ENCODE measurements at places on chromosomes 1 and 21. TPM values are rescaled to one million over a fixed set of nuclear protein-coding genes. Genes with fewer than 3 reads are reported as not detected.
A peak's percentile ranks its signal among the peaks of the same experiment; 100 is the strongest.

DNA sequence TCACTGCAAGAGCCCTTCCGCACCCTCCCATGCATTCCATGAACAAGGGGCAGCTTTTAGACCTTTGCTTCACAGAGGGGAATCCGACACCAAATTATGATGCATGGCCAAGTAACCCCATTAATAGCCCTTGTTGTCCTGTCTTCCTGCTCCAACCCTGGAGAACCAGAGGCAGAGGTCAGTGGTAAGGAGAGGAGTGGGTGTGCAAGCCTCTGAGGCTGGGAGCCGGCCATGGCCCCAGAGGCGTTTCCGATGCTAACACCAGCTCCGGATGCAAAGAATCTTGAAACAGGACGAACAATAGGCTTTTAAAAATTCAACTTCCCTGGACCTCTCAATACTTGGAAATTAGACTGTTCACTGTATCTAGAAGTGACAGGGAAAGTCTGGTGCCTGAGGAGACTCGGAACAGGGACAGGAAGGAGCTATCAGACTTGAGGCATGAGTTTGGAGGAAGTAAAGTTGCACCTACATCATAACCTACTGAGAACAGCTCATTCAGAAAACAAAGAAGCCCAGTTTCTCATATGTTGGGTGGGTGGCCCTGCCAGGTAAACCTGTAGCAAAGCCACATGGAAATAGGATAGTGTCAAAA, 101.2 kb upstream of the ERG start:
- H3K27me3 ChIP-seq, result no peaks in the 10 kb centered on the region
- no peak overlapping the region for H3K4me3 ChIP-seq
- no peak overlapping the region for H3K27ac ChIP-seq
- no peaks in the 10 kb centered on the region for H3K4me1 ChIP-seq
- no peaks in the 10 kb centered on the region for H3K36me3 ChIP-seq

DNA sequence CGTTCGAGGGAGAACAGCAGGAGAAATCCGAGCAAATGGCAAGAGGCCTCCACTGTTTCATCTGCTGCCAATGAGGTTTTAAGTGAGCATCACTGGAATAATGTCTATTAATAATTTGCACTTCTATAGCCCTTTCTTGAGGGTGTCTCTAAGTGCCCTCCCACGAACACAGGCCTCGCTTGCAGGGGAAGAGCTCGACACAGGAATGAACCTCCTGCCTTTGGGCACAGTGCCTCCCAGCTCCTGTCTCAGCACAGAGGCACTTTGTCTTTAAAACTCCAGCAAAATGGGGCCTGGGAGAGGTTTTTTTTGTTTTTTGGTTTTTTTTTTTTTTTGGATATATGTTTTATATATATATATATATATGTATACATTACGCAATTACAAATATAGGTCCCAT, 56.6 kb downstream of the OLIG1 start:
- no peak for DNase-seq
- H3K27me3 ChIP-seq, result no peaks in the 10 kb centered on the region
- H3K4me1 ChIP-seq, result peaks cover 17% of the 10 kb centered on the region
- H3K27ac ChIP-seq, result no peak overlapping the region
- H3K4me3 ChIP-seq, result no peak overlapping the region
- no peaks in the 10 kb centered on the region for H3K36me3 ChIP-seq

DNA sequence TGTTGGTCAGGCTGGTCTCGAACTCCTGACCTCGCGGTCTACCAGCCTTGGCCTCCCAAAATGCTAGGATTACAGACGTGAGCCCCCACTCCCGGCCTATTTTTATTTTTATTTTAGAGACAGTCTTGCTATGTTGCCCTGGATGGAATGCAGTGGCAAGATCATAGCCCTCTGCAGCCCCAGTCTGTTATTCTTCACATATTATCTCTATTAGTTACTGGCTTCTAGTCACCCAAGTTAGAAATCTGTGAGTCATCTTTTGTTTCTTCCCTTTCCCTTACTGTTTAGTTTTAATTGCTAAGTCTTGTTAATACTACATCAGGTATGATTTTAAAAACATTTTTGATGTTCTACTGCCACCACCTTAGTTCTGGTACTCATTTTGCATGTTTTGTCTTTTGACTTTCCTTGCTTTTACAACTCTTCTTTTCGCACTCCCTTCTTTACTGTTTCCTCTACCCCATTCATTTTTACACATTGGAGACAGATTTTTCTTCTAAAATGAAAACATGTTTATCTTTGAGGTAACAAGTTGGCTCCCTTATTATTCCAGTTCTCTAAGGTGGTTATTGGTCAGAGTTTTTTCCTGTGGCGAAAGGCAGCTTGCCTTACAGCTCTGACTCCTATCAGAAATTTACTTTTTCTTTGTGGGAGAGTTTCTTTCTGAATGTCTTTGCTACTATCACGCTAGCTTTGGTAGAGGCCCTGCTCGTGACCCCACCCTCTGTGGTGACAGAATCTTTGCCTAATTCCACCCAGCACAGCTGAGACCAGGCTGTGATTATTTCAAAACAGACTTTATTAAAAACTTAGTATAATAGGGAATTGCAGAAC, 19.5 kb downstream of the ZMYM4 start:
- H3K4me3 ChIP-seq, result no peak overlapping the region
- H3K27me3 ChIP-seq, result no peaks in the 10 kb centered on the region
- no peaks in the 10 kb centered on the region for H3K4me1 ChIP-seq
- H3K36me3 ChIP-seq, result no peaks in the 10 kb centered on the region
- DNase-seq, result no peak
- H3K27ac ChIP-seq, result no peak overlapping the region

DNA sequence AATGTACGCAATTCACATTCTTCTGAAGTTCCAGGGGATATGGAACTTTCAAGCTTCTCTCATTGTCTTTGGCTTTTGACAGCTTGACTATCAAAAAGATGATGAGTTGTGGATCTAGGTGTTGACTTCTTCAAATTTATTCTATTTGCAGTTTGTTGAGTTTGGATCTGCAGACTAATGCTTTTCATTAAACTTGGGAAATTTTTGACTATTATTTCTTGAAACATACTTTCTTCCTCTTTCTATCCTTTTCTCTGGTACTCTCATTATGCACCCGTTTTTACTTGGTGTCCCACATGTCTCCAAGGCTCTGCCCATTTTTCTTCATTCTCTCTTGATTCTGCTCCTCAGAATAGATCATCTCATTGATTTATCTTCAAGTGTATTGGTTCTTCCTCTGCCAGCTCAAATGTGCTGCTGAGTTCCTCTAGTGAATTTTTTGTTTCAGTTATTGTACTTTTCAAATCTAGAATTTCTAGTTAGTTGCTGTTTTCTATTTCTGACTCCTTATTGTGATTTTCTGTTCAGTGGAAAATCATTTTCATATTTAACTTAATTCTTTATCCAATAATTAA, 49.4 kb downstream of the CYP2J2 start:
- no peaks in the 10 kb centered on the region for H3K27me3 ChIP-seq
- H3K36me3 ChIP-seq, result peaks cover 8% of the 10 kb centered on the region
- DNase-seq, result no peak
- no peak overlapping the region for H3K27ac ChIP-seq
- H3K4me3 ChIP-seq, result no peak overlapping the region

GRCh38 chr1:20154301-20154831, 15.2 kb downstream of the PLA2G2F start:
- no peaks in the 10 kb centered on the region for H3K27me3 ChIP-seq
- no peak overlapping the region for H3K27ac ChIP-seq
- H3K36me3 ChIP-seq, result no peaks in the 10 kb centered on the region
- H3K4me3 ChIP-seq, result no peak overlapping the region
- H3K4me1 ChIP-seq, result no peaks in the 10 kb centered on the region

- H3K36me3 ChIP-seq, result peaks cover 34% of the 10 kb centered on the region
- peak overlapping the region; percentile 87 for H3K27ac ChIP-seq
- no peaks in the 10 kb centered on the region for H3K27me3 ChIP-seq
- peaks cover 28% of the 10 kb centered on the region for H3K4me1 ChIP-seq
- peak overlapping the region; percentile 91 for H3K4me3 ChIP-seq
- peak; percentile 70 for DNase-seq
Measured at GRCh38 chr1:42957880-42958487, 684 bp downstream of the SLC2A1 start.

DNA sequence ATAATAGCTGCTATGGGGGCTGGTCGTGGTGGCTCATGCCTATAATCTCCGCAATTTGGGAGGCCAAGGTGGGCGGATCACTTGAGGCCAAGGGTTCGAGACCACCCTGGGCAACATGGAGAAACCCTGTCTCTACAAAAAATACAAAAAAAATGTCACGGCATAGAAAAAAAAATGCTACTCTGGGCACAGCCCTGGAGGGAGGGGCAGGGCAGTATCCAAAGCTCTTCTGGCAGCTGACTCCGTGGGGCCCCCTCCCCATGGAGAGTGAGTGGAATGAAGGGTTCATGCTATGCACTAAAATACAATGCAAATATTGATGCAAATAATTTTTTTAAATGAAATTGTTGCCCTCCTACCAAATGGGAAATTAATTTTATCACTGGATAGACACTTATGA, 78.7 kb downstream of the DESI2 start:
- H3K4me3 ChIP-seq, result no peak overlapping the region
- H3K4me1 ChIP-seq, result peaks cover 7% of the 10 kb centered on the region
- H3K27me3 ChIP-seq, result no peaks in the 10 kb centered on the region
- DNase-seq, result no peak

DNA sequence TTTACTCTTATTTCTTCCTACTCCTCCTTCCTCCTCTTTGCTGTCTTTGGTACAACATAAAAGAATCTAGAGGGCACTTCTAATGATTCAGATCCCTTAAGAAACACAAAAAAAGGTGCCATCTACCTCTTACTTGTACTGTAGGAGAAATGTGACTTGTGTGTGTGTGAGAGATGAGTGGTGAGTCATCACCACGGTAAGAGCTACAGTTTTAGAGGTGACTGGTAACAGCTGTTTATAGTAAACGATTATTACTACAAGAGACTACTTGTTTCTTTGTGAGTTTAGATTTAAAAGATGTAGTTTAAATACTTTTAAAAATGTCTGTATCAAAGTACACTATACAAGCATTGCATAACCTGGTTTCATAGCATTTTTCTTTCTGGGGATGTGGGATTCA, 40.4 kb downstream of the SLC35D1 start:
- no peak overlapping the region for H3K4me3 ChIP-seq
- no peak overlapping the region for H3K27ac ChIP-seq
- H3K27me3 ChIP-seq, result no peaks in the 10 kb centered on the region
- no peaks in the 10 kb centered on the region for H3K36me3 ChIP-seq
- peaks cover under 1% of the 10 kb centered on the region for H3K4me1 ChIP-seq

GRCh38 chr21:34927992-34928391, 121.1 kb downstream of the RUNX1 start:
- no peaks in the 10 kb centered on the region for H3K27me3 ChIP-seq
- H3K36me3 ChIP-seq, result no peaks in the 10 kb centered on the region
- no peak overlapping the region for H3K27ac ChIP-seq
- DNase-seq, result no peak
- no peaks in the 10 kb centered on the region for H3K4me1 ChIP-seq

LCE2A gene
- not detected for total RNA-seq

DNA sequence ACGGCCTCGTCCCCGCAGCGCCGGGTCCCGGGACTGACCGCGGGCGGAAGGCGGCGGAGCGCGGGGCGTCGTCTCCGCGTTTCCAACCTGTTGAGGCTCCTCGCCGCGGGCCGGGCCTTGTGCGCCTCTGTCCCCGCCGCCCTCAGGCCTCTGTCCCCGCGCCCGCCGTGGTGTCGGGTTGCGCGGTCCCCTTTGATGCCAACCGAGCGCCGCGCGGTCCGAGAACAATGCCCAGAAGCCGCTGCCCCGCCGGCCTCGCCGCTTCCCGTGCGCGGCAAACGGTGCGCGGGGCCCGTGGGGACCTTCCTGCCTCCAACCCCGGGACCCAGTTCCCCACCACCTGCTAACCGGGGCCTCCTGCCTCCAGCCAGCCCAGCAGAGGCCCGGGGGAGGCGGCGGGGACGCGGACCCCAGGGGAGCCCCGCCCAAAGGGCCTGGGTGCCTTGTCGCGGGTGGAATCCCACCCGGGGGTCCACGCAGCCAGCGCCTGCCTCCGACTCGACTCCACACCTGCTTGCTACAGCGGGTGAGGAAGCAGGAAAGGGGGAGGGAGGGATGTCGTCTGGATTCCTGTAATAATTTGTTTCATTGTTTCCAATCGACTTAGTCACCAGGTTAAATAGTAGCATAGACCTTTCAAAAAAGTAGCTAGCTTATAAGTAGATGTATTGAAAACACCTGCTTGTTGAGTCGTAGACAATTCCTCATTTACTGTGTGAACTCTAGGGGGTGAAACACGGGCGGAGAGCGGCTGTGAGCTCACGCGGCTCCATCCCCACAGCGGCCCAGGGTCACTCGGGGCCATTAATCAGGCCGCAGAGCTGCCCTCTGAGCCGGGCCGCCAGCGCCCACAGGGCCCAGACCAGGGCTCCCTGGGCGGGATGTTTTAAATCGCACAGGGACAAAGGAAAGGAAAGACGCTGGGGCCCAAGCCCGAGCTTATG, 1.1 kb downstream of the COL18A1 start:
- peak overlapping the region; percentile 76 for H3K4me3 ChIP-seq
- H3K27ac ChIP-seq, result peak overlapping the region; percentile 44
- H3K27me3 ChIP-seq, result no peaks in the 10 kb centered on the region
- H3K36me3 ChIP-seq, result no peaks in the 10 kb centered on the region
- peaks cover 35% of the 10 kb centered on the region for H3K4me1 ChIP-seq

DNA sequence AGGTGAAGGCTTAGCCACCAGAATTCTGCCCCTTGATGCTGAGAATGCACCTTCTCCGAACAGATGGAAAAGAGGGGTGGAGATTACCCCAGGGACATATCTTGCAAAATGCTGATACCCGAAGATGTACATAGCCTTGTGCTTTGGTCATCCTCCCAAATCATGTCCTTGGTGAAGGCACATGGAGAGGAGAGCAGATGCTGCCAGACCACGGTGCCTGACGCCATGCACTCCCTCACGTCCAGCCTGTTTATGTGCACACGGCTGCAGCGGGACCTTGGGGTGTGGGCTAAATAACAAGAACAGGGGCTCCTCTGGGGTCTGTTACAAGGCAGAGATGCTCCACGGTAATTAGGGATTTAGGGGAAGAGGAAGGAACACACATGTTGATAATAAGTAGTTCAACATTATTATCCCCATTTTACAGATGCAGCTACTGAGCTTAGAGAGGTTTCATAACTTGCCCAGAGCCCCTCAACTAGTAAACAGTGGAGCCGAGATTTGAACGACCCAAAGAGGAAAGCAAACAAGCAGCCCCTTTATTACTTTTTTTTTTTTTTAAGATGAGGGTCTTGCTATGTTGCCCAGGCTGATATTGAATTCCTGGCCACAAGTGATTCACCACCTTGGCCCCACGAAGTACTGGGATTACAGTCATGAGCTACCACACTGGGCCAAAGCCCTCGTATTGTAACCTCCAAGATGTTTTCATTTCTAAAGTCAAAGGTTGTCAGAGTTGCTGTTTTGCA, 12.9 kb downstream of the EPHX1 start:
- H3K27ac ChIP-seq, result no peak overlapping the region
- H3K4me3 ChIP-seq, result no peak overlapping the region
- H3K36me3 ChIP-seq, result no peaks in the 10 kb centered on the region
- peaks cover 19% of the 10 kb centered on the region for H3K4me1 ChIP-seq
- no peak for DNase-seq

All from H1 (cell line).